Tibial nerve (tissue), 4 donors: ENCODE measurements at places on chromosomes 7 and 10.

DNA sequence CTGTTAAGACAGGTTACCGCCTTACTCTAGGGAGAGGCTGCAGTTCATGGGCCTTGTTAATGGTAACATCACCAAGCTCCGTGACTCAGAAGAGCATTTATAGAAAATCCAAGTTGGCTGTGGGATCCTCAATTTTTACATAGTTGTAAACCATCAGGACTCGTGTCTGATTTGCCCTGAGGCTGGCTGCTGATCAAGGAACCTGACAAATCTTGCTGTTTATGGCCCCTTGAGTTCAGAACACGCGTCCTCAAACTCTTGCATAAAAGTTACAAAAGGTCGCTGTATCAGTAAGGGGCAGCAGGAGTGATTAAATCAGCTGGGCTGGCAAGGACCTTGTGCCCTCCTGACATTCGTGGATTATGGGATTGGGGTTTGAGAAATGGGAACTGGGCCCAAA lies 4.6 kb downstream of the SLC13A4 start:
- H3K4me1 ChIP-seq: no peaks in the 10 kb centered on the region
- H3K4me3 ChIP-seq: no peak overlapping the region
- no peak for DNase-seq
- H3K27ac ChIP-seq: no peak overlapping the region

GRCh38 chr10:118012952-118013525 lies 33.7 kb downstream of the RAB11FIP2 start:
- H3K27me3 ChIP-seq: no peaks in the 10 kb centered on the region
- H3K27ac ChIP-seq: no peak overlapping the region
- H3K4me1 ChIP-seq: no peaks in the 10 kb centered on the region
- DNase-seq: no peak
- H3K4me3 ChIP-seq: no peak overlapping the region
- peaks cover 34% of the 10 kb centered on the region for H3K36me3 ChIP-seq

DNA sequence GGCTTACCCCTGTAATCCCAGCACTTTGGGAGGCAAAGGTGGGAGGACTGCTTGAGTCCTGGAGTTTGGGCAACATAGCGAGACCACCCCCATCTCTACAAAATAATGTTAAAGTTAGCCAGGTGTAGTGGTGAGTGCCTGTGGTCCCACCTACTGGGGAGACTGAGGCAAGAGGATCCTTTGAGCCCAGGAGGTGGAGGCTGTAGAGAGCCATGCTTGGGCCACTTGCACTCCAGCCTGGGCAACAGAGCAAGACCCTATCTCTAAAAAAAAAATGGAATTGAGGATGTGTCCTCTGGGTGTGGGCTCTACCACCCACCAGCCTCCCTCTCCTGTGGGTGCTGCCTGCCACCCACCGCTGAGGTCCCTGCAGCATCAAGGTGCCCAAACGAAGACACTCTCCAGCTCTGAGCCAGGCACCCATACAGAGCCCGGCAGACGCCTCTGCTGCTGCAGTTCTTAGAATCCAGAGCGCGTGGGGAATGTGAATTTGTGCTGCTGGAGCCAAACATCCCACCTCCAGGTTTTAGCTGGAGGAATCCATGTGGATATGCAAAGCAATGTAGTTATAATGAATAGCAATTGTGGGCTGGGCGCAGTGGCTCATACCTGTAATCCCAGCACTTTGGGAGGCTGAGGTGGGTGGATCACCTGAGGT lies 176.0 kb upstream of the TNRC18 start:
- peaks cover 18% of the 10 kb centered on the region for H3K36me3 ChIP-seq
- H3K4me3 ChIP-seq: no peak overlapping the region
- H3K4me1 ChIP-seq: peaks cover 48% of the 10 kb centered on the region
- no peak for DNase-seq
- H3K27ac ChIP-seq: peak overlapping the region; percentile 48

DNA sequence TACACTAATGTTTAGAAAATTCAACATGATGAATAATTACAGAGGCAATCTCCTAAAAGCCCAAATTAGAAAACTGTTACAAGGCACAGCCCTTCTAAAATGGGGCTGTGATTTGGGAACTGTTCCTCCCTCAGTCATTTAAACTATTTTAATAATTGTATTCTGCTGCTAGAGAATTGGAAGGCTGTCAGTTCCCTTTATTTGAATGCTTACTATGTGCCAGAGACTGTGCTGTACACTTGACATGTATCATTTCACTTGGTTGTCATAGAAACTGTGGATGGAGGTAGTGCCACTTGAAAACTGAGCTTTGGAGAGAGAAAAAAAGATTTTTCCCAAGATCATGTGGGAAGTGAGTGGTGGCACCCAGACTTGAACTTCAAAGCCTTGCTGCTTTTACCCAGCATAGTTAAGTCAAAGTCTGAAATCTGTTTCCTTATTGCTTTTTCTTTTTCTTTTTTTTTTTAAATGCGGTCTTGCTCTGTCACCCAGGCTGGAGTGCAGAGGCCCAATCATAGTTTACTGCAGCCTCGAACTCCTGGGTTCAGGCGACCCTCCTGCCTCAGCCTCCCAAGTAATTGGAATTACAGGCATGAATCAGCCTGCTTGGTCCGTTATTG lies 23.6 kb downstream of the UBE2D1 start:
- no peak overlapping the region for H3K27ac ChIP-seq
- no peak for DNase-seq
- no peaks in the 10 kb centered on the region for H3K4me1 ChIP-seq
- H3K36me3 ChIP-seq: no peaks in the 10 kb centered on the region
- no peak overlapping the region for H3K4me3 ChIP-seq

GRCh38 chr7:10221084-10221483 lies 752.6 kb upstream of the PHF14 start:
- H3K4me3 ChIP-seq: no peak overlapping the region
- no peak for DNase-seq
- H3K27me3 ChIP-seq: no peaks in the 10 kb centered on the region
- no peak overlapping the region for H3K27ac ChIP-seq
- H3K4me1 ChIP-seq: no peaks in the 10 kb centered on the region

DNA sequence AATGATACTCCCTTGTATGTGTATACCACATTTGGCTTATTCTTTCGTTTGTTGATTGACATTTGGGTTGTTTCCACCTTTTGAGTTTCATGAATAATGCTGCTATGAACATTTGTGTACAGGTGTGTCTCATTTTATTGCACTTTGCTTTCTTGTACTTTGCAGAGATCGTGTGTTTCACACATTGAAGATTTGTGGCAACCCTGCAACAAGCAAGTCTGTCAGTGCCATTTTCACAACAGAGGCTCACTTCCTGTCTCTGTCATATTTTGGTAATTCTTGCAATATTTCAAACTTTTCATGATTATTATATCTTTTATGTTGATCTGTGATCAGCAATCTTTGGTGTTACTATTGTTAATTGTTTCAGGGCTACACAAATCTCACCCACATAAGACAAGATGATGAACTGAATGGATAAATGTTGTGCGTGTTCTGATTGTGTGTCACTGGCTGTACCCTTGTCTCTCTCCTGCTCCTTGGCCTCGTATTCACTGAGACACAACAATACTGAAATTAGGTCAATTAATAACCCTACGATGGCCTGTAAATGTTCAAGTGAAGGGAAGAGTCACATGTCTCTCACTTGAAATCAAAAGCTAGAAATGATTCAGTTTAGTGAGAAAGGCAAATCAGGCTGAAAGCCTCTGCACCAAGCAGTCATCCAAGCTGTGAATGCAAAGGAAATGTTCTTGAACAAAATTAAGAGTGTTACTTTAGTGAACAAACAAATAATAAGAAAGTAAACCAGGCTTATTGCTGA lies 133.6 kb upstream of the JCAD start:
- no peak for DNase-seq
- no peak overlapping the region for H3K27ac ChIP-seq
- no peaks in the 10 kb centered on the region for H3K4me1 ChIP-seq
- no peak overlapping the region for H3K4me3 ChIP-seq

DNA sequence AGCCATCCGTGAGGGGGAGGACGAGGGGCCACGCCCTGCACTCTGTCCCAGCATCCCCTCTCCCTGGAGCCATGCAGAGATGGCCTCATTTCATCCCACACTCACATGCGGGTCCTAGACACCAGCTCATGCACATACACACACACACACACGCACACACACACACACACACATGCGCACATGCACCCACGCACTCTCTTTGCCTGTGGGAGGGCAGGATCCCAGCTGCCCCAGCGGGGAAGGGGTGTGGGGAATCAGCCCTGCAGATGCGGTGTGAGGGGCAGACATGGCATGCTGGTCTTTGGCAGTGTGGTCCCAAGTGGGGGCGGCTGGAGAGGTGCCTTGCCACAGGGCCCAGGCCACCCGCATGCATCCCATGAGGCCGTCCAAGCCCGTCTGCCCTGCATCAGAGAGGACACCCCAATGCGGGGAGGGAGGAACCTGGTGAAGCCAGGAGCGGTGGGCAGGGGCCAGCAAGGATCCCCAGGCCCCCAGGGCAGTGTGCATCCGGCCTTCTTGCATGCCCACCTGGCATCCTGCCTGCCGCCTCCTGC lies 68.1 kb downstream of the LHPP start:
- H3K36me3 ChIP-seq: no peaks in the 10 kb centered on the region
- peaks cover 19% of the 10 kb centered on the region for H3K4me1 ChIP-seq
- no peak overlapping the region for H3K4me3 ChIP-seq
- no peak overlapping the region for H3K27ac ChIP-seq

GRCh38 chr7:18166002-18166401 lies 138.4 kb upstream of the PRPS1L1 start:
- H3K36me3 ChIP-seq: no peaks in the 10 kb centered on the region
- H3K4me1 ChIP-seq: peaks cover 7% of the 10 kb centered on the region
- H3K27me3 ChIP-seq: no peaks in the 10 kb centered on the region

DNA sequence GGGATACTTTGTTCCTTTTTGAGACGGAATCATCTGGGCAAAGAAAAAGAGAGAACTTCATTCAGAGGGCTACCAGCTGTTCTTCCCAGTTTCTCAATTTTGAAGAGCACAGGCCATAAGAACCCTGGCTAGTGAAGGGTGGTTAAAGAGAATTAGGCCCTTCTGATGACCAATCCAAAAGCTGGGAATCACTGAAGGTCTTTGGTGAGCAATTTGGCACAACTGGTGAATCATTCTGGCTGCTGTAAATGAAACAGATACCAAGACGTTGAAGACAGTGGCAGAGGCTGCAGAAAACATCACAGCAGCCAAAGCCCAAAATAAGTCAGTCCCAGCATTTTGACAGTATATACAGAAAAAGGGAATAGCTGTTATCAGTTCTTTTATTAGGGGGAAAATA lies 5.1 kb downstream of the RAPGEF5 start:
- no peaks in the 10 kb centered on the region for H3K4me1 ChIP-seq
- no peak overlapping the region for H3K4me3 ChIP-seq
- no peak overlapping the region for H3K27ac ChIP-seq
- peaks cover 5% of the 10 kb centered on the region for H3K27me3 ChIP-seq
- H3K36me3 ChIP-seq: no peaks in the 10 kb centered on the region

DNA sequence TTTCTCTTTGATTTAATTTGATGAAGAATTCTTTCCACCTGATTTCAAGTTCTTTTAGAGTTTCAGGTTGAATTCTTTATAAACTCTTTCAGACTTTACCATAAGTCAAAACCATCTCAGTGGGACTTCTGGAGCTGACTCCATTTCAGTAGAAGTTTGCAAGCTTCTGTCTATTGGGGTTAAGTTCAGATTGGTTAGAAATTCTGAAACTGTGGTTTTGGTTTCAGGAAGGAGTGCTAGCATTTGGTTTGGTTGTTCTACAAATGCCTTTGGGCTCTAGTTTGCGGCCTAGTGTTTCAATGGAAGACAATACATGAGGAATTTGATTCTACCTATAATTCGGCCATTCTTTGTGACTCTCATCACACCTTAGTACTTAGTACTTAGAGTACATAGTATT lies 176.8 kb upstream of the RHOBTB1 start:
- no peaks in the 10 kb centered on the region for H3K36me3 ChIP-seq
- no peaks in the 10 kb centered on the region for H3K4me1 ChIP-seq
- no peaks in the 10 kb centered on the region for H3K27me3 ChIP-seq
- no peak overlapping the region for H3K27ac ChIP-seq
- no peak overlapping the region for H3K4me3 ChIP-seq

GRCh38 chr7:76358481-76359110 lies at the start of gene YWHAG:
YWHAG (minus strand) TSS chr7:76358991; CDS start chr7:76358808, 183 bp downstream.
- H3K4me3 ChIP-seq: peak within 1 kb of the TSS; percentile 99
- H3K4me1 ChIP-seq: peaks cover 18% of the 10 kb centered on the region
- H3K27ac ChIP-seq: peak within 1 kb of the TSS; percentile 100
- peaks cover 13% of the 10 kb centered on the region for H3K36me3 ChIP-seq
- peak; percentile 84 for DNase-seq

GRCh38 chr7:144519925-144520324 lies 116.4 kb upstream of the NOBOX start:
- H3K36me3 ChIP-seq: no peaks in the 10 kb centered on the region
- no peak for DNase-seq
- no peaks in the 10 kb centered on the region for H3K27me3 ChIP-seq
- no peaks in the 10 kb centered on the region for H3K4me1 ChIP-seq

DNA sequence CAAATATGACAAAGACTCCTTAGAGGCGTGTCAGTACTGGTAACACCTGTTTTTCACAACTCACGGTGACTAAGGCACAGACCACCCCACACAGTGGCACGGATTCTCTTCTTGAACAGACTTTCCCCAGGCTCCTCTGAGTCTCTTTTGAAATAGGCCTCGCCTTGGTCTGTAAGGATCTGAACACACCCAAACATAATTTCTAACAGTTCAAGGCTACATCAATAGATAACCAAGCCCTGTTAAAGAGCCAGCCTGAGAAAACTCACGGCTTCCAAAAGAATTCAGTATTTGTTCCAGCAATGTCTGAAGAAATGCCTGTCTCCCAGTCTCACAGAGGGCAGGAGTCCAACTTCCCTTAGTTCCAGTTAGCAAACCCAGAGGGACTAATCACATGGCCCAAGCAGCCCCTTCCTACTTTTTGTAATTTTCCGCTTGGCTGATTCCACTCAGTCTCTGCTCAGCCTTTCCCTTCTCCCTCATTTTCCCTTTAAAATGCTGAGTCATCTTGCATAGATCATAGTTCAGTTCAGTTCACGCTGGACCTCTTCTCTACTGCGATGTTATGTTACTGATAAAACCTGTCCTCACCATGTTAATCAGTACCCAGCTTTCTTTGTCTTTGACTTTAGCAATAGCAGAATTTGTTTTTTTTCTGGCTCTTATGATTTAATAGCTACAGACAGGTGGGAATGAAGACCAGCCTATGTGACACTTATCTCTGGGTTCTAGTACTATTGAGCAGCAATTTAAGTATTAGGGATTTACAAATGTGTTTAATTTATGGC lies 22.6 kb upstream of the AKR1C3 start:
- H3K4me3 ChIP-seq: no peak overlapping the region
- no peaks in the 10 kb centered on the region for H3K27me3 ChIP-seq
- H3K27ac ChIP-seq: peak overlapping the region; percentile 60

DNA sequence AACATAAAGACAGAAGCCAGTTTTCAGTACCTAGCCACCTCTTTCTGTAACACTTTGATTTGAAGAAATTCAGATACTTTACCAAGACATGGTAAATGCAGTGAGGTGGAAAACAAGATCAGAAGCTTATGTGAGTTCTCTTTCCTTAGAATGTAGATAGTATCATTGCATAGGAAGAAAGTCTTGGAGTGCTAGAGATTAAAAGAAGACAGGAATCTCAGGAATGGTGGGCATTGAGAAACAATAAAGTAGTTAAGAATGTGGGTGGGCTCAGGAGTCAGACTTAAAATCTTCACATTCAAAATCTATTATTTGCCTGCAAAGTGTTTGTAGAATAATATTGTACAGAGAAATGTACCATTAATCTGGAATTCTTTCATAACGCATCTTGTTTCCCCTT lies 58.9 kb downstream of the POLL start:
- no peak overlapping the region for H3K4me3 ChIP-seq
- H3K27me3 ChIP-seq: no peaks in the 10 kb centered on the region
- H3K27ac ChIP-seq: no peak overlapping the region
- H3K4me1 ChIP-seq: no peaks in the 10 kb centered on the region

GRCh38 chr7:93196336-93196735 lies 29.9 kb downstream of the HEPACAM2 start:
- no peaks in the 10 kb centered on the region for H3K27me3 ChIP-seq
- H3K27ac ChIP-seq: no peak overlapping the region
- H3K4me1 ChIP-seq: no peaks in the 10 kb centered on the region
- DNase-seq: no peak
